Right ventricle myocardium inferior (tissue), 1 donor: ENCODE measurements at places on chromosomes 4 and X. TPM values are rescaled to one million over a fixed set of nuclear protein-coding genes. Genes with fewer than 3 reads are reported as not detected.

VSIG4 gene
- total RNA-seq, result 65.1 TPM

MGAT4D gene
- not detected for total RNA-seq

F8A2 gene
- total RNA-seq, result not detected

ADAMTS3 gene
- 0.24 TPM for total RNA-seq

REPS2 gene
- 10.1 TPM for total RNA-seq

PAGE4 gene
- total RNA-seq, result not detected

GSX2 gene
- not detected for total RNA-seq

BMP2K gene
- total RNA-seq, result 29.8 TPM

COX7B2 gene
- total RNA-seq, result not detected

ASMT gene
- not detected for total RNA-seq

SPATA4 gene
- total RNA-seq, result not detected

DAPP1 gene
- 0.73 TPM for total RNA-seq
